GM12864 (cell line): ENCODE measurements at places on chromosomes 5 and 9.

DNA sequence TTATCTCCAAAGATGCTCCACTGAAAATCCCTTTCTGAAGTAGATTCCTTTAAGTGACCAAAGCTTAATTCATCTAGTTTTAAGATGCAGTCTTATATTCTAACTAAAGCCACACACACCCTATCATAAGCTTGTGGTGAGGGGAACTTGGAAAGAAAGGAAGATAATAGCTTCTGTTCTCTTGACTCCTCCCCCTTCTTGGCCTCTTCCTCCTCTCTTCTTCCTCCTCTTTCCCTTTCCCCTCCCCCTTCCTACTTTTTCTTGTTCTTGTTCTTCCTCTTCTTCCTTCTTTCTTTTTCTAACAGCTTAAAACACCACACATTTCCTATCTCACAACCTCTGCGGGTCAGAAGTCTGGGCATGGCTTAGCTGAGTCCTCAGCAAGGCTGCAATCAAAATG is 23.5 kb downstream of the IL7R start:
- no peak for DNase-seq

DNA sequence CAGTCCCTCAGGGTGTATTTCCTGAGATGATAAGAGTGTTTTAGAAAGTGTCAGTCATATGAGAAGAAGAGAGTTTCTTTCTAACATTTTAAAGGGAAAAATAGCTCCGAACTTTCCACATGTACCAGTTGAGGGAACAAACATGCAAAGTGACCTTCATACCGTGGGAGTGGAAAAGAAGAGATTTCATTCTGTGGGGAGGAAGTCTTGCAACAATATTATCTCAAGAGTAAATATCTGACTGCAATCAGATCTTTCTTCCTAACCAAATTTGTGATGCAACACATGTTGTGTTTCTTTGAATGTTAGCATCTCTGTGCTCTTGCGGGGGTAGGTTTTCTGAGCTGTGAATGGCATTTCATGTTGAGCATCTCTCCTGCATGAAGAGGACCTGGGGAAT is 30.6 kb downstream of the ANKRD55 start:
- no peak for DNase-seq

DNA sequence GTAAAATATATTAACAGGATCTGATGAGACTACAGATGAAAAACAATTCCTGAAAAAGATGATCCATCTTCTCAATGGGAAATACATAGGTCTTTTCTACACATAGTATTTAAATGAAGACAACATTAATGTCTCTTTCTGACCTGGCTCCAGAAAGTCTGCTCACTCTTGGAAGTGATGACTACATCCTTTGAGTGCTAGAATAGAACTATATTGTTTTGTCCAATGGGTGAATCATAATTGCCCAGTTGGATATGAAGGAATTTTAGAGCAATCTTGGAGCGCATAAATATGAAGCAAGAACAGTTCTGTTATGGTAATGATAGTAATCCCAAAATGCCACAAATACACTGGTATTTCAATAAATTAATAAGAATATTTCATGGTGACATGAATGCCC is 322.1 kb downstream of the DEPDC1B start:
- no peak for DNase-seq

GRCh38 chr9:100099722-100100042 is 639 bp downstream of the INVS start:
- no peak for DNase-seq

GRCh38 chr5:180336234-180337020 is 16.7 kb downstream of the GFPT2 start:
- DNase-seq, result no peak

GRCh38 chr9:124756011-124756410 is 15.1 kb downstream of the NR6A1 start:
- no peak for DNase-seq

DNA sequence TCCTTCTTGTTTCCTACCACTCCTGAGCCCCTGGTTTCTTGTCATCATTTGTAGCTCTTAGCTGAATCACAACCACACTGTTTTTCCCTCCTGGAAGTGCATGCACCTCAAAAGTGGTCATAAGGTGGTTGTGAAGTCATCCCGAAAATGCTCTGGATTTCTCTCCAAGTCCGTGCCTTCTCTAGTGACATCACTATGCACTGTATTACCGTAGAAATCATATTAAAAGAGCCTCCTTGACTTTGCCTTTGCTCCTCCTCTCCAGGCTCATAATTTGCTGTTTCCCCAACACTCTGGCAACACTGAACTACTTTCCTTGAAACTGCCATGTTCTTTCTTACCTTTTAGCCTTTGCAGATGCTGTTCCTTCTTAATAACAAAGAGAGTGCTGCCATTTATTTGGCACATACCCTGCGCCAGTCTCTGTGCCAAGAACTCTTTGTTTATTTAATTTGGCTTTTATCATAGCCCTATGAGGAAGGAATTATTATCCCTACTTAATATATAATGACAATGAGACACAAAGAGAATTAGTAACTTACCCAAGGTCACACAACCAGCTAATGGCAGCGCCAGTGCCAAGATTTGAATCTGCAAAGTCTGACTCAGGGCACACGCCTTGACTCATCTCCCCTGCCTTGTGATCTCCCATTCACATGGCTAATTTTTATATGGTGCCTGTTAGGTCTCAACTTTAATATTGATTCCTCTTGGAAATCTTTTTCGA is 115.4 kb downstream of the KIF4B start:
- DNase-seq, result no peak

DNA sequence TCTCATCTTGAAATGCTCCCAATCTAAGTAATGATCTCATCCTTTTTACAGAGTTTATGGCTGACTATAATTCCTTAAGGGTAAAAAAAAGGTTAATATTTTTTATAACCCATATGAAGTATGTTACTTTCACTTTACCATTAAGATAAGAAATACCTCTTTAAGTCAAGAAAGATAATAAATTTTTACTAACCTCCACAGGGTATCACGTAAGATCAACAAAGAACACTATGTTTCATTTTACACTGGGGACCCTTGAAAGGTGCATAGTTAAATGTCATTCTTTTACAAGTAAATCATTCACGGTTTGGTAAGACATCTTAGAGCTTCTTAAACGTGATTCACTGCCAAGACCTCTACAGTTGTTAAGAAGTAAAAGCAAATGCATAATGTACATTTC is 472.7 kb upstream of the CDH9 start:
- no peak for DNase-seq
